ENCODE measurements at places on chromosomes 4 and X. TPM values are rescaled to one million over a fixed set of nuclear protein-coding genes. Genes with fewer than 3 reads are reported as not detected.

DNA sequence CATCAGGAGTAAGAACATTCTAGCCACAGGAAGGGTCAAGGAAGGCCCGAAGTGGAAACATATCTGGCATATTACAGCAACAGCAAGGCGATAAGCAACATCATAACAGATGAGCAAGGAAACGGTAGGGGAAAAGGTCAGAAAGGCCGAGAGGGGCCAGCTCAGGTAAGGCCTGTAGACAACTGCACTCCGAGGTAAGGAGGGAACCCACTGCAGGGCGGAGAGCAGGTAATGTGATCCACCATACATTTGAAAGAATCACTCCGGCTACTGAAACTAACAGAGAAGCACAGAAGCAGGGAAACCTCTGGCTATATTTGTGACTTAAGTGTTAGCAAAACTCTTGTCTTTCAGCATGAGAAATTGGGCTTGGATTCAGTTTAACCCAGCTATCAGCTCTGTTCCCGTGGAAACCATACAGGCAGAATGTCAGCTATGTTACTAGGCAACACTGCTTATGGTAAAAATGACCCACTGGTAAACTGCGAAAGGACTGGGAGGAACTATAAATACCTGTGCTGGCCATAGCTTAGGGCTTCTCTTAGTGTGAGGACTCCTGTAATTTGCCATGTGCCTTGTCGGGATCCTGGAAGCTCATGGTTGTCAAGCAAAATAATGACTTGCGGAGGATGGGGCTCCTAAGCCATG, 31.0 kb downstream of the FRYL start:
- no peak for DNase-seq

GRCh38 chr4:141534985-141535384, 101.4 kb upstream of the IL15 start:
- DNase-seq: no peak

DNA sequence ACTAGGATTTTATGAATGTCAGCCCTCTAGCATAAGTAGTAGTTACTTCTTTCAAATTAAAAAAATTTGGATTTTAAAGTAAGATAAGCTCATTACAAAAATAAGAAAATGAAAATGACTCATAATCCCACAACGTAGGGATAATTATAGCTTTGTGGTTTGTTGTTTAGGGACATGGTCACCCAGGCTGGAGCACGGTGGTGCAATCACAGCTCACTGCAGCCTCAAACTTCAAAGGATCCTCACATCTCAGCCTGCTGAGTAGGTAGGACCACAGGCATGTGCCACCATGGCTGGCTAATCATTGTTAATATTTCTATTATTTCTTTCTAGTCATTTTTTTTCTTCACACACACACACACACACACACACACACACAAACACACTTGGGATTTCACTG, 57.6 kb downstream of the PLAC1 start:
- no peak for DNase-seq

- DNase-seq: no peak
Observed at GRCh38 chrX:64229154-64229553, 1.3 kb downstream of the ASB12 start.

Gene SRPX
- total RNA-seq: 78.0 TPM

DNA sequence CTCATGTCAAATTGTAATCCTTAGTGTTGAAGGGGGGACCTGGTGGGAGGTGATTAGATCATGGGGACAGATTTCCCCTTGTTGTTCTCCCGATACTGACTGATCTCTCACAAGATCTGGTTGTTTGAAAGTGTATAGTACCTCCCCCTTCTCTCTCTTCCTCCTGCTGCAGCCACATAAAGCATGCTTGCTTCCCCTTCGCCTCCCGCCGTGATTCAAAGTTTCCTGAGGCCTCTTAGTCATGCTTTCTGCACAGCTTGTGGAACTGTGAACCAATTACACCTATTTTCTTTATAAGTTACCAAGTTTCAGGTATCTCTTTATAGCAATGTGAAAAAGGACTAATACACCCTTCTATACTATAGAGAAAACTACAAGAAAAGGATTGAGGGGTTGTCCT, 1170.5 kb upstream of the AGA start:
- DNase-seq: no peak

Gene TCEAL3
- 5.0 TPM for total RNA-seq

- no peak for DNase-seq
Observed at GRCh38 chr4:119038116-119038841, 97.4 kb upstream of the MYOZ2 start.

Gene DGKK
- not detected for total RNA-seq

DNA sequence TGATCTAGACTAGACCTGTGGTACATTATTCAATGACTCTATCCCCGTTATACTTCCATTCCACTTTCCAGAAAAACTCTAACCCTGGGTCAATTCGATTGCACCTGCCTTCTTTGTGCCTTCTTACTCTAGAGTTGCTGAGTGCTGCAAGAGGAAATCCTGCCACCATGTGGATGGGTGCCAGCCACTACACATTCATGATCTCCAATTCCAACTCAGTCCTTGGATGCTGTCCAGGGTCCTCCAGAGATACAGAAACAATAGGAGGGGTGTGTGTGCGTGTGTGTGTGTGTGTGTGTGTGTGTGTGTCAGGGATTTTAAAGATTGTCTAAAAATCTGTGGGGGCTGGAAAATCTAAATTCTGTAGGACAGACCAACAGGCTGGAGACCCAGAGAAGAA, 42.9 kb upstream of the INTS6L start:
- peak; percentile 65 for DNase-seq

Gene TDO2
- total RNA-seq: 17.6 TPM

Gene LYAR
- 34.2 TPM for total RNA-seq

Gene CHST7
- total RNA-seq: 6.9 TPM

DNA sequence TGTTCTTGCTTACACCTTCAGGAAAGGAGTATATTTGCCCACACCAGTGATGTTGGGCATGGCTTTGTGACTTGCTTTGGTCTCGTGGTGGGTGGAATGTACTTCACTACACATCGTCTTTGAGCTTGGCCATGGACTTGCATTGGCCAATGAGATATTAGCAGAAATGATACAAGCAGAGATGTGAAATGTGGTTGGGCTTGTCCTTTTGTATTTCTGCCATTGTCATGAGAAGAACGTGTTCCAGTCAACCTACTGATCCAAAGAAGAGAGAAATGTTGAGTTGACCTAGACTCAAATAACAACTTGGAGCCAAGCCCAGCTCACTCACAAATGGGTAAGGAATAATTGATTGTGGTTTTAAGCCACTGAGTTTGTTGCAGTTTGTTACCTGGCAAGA, 138.4 kb upstream of the ARX start:
- no peak for DNase-seq
